ENCODE measurements at places on chromosomes 11 and 22.

GRCh38 chr11:68525930-68526329 lies 65.4 kb downstream of the PPP6R3 start:
- DNase-seq, result no peak

GRCh38 chr11:20668131-20668809 lies 1.1 kb upstream of the NELL1 start:
- no peak for DNase-seq

DNA sequence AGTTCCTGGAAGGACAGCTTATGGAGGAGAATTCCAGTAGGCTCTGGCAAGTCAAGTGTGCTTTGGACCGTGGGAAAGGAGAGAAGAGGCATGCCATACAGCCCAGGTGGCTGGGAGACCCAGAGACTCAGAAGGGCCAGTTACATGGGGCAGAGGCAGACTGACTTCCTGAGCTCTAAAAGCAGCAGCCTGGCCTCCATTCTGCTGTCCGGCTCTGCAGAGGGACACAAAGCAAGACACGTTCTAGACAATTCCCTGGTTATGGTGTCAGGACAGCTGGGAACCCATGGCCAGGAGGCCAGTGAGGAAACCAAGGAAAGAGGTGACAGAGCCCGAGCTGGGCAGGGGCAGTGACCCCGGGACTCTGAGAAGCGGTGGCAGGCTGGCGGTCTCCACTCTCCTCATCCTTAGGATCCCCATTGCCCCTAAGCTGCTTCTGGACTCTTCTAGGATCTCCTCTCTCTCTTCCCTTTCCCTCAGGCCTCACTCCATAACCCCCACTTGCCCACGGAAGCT lies 2.7 kb downstream of the CPT1B start:
- no peak for DNase-seq

GRCh38 chr11:117789241-117789640 lies 7.8 kb downstream of the DSCAML1 start:
- no peak for DNase-seq

DNA sequence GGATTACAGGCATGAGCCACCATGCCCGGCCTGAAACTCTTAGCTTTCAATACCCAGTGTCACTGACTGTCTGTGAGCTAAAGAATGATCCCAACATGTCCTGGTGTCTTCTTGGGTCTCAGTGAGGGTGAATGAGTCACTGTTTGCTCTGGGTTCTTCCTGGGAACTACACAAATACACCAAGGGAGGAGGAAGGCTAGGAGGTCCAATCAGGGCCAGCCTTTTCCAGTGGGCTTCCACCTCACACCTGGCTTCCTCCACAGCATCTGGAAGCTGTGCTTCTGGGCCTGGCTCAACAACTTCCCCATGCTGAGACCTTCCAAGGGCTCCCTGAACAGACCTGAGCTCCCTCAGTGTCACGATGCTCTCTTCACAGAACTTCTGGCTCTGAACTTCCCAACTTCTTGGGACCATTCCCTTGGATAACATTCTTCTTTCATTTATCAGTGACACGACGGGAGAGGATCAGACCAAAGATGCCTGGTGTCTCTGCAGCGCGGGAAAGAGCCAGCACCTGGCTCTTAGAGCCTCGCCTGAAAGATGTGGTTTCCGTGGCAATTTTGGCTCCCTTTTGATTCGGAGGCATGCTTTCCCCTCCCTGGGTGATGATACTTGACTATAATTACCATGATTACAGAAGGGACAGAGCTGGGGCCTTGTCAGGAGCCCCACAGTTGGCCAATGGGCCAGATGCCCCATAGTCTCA lies 22.3 kb upstream of the CHRM4 start:
- no peak for DNase-seq

GRCh38 chr11:2458321-2458720 lies 13.5 kb downstream of the KCNQ1 start:
- no peak for DNase-seq

DNA sequence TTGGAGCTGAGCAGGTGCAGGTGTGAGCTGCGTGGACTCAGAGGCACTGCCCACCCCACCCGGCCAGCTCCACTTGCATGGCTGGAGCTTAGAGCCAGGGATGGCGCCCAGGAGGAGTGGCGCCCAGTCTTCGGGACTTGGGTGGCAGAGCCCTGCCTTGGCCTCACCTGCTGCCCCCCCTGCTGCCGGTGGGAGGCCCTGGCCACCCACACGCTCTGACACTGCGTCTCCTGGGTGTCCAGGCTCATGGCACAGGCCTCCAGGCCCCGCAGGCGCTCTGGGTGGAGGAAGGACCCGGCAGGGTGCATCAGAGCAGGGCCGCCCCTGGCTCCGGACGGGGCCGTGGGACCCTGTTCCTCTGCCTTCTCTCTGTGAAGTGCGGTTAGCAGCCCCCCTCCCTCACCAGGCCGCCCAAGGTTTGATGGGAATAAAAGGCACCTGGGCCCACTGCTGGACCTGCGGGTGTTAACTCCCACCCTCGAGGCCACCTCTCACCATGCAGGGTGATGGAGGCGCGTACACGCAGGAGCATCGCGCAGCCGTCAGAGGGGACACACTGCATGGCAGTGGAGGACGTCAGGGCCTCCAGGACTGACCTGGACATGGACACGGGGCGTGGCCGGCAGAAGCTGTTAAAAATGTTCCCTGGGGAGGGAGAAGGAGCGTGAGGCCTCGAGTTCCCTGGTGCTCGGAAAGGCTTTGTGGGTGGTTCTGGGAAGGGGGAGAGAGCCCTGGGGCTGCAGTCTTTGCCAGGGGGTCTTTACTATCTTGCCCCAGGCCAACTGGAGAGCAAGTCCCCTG lies 11.8 kb downstream of the IL17REL start:
- no peak for DNase-seq

- no peak for DNase-seq
Observed at GRCh38 chr11:111367411-111368284, 11.4 kb downstream of the POU2AF1 start.

DNA sequence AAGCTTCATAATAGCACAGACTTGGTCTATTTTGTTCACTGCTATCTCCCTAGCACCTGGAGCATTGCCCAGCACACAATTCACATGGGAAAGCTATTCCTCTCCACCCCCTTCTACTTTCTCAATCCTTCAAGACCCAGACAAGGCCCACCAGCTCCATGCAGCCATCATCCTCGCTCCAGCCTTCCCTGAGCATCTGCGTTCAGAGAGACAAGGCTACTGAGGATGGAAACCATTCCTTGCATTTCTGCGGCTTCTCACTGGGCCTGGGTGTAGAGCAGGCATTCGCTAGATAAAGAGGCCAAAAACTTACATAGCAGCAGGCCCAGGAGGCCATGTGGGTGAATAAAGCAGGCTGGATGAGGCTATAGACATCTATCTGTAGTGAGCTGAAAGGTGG lies 530.8 kb downstream of the BUD13 start:
- DNase-seq, result no peak

- no peak for DNase-seq
Observed at GRCh38 chr11:64629796-64630562, 39.0 kb downstream of the SLC22A12 start.

- DNase-seq, result no peak
Observed at GRCh38 chr22:19419464-19420178, 11.9 kb downstream of the HIRA start.

- DNase-seq, result no peak
Observed at GRCh38 chr11:118635642-118636041, 28.2 kb downstream of the PHLDB1 start.

GRCh38 chr11:12053606-12054361 lies 45.4 kb upstream of the DKK3 start:
- DNase-seq, result no peak

- no peak for DNase-seq
Observed at GRCh38 chr11:130409594-130410388, 18.6 kb downstream of the ADAMTS8 start.

GRCh38 chr11:12113294-12113693 lies 2.9 kb downstream of the MICAL2 start:
- DNase-seq, result no peak

DNA sequence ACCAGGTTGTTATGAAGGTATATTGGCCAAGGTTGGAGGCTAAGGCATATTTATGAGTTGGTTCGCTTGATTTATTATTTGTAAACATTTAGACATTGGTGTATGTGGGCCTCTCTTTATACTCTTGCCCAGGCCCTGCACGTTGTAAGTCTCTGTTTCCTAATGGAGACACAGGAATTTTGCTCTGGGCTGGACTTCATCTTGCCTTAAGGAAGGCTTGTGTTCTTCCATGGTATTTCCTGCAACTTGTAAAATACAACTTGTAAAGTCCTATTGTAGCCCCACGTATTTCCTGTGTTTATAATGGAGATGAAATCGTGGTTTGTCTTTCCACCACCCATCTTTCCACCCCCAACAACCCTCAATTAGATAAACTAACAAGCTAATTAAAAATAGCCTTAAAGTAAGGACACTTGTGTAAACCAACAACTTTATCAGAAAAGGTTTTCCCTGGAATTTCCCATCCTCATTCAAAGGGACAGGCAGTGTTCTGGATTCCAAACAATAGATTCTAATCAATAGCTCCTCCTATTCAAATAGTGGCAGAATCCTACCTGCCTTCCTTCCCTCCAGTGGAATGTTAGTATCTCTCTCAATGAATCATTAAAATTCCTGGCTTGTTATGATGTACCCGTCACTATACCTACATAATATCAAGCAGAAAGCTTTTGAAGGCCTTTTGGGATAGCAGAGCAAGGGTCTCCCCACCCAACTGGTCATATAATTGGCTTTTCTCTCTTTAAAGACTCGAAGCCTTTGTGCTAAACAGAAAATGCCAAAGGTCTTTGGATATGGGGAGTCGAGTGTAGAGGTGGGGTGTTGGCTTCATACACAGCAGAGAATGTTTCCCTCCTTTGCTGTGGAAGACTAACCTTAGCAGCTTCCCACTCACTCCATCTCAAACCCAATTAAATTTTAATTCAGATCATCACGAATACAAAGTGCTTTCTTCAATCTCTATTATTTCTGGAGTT lies 77.1 kb downstream of the UBASH3B start:
- DNase-seq, result no peak

- DNase-seq, result no peak
Observed at GRCh38 chr11:9739123-9739900, 75.4 kb downstream of the SWAP70 start.

- no peak for DNase-seq
Observed at GRCh38 chr11:122423886-122424285, 231.6 kb upstream of the UBASH3B start.

Data from T1000 (cell line).